ENCODE measurements at places on chromosomes 12 and 14.

GRCh38 chr12:27474344-27474743 lies 27.8 kb downstream of the SMCO2 start:
- no peak for DNase-seq

GRCh38 chr14:45133683-45134050 lies 614 bp downstream of the FKBP3 start:
- DNase-seq: no peak

DNA sequence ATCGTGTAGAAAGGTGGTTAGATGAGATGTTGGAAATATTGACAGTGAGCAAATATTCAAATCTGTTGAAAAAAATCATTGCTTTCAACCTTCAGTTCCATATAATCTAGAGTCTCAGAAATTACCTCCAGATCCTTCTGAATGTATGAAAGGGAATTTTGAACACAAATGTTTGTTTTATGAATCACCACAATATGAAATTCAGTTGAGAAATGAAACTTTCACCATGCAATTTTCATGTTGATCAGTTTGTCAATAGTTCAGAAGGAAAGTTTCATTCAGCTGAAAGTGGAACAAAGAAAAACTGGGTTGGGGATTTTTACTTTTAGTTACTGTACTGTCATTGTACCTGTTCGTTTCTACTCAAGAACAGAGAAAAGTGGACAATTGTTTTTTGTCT lies 953.6 kb downstream of the SLC6A15 start:
- no peak for DNase-seq

- no peak for DNase-seq
Observed at GRCh38 chr12:45907955-45908354, 82.4 kb downstream of the SCAF11 start.

- DNase-seq: no peak
Observed at GRCh38 chr12:49476091-49476490, 62.7 kb upstream of the KCNH3 start.

GRCh38 chr14:99777951-99778350 lies 15.3 kb upstream of the EML1 start:
- no peak for DNase-seq

DNA sequence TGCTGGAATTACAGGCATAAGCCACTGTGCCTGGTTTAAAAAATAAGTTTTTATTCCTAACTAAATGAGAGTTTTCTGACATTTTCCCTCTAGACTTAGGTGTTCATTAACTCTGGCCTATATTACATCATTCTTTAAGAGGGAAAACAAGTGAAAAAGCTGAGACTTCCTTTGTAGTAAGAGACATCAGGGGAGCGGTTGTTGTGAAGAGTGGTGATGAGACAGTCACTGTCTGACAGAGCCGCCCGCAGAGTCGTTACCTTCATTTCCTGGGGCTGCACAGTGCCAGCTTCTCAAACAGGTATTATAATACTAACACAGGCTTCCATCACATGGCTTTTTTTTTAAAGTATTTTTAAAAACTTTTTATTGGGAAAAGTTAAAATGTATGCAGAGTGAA lies 19.7 kb upstream of the TDRD9 start:
- DNase-seq: no peak

DNA sequence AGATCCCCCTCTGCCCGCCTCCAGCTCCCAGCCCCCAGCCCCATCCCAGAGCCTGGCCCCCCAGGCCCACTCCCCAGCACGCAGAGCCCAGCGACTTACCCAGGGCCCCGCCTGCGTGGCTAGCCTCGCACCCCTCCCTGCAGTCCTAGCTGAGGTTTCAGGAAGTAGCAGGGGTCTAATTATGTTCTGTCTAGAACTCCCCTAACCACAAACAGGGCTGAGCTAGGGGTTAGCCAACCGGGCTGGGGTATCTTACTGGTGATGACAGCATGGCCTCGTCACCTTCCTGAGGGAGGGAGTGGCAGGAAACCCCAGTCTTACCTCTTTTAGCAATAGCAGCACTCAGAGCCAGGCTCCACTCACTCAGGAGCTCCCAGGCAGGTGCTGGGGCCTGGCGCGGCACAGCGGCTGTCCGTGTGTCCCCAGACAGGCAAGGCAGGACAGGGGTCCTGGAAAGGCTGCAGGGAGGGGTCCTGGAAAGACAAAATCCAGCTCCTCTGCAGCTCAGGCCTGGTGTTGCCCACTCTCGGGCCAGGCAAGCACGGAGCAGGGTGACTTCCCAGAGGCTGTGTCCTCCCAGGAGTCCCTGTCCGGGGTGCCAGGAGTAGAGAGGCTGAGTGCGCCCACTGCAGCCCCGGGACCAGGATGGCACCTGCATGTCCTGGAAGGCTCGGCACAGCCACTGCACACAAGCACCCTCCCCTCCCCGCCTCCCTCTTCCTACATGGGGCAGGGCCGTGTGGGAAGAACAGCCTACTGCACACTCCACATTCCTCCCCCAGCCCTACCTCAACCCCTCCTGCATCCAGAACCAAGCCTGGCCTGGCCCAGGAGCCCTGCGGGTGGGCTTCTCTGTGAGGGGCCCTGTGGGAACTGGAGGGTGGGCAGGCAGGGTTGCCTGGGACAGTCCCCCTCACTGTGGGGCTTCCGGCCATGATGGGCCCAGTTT lies at the start of gene GPR132:
GPR132 (minus strand) TSS at position 151 of the 949 bp plus-strand sequence. CDS start 10,010 bp downstream, outside the sequence.
- DNase-seq: peak; percentile 82

DNA sequence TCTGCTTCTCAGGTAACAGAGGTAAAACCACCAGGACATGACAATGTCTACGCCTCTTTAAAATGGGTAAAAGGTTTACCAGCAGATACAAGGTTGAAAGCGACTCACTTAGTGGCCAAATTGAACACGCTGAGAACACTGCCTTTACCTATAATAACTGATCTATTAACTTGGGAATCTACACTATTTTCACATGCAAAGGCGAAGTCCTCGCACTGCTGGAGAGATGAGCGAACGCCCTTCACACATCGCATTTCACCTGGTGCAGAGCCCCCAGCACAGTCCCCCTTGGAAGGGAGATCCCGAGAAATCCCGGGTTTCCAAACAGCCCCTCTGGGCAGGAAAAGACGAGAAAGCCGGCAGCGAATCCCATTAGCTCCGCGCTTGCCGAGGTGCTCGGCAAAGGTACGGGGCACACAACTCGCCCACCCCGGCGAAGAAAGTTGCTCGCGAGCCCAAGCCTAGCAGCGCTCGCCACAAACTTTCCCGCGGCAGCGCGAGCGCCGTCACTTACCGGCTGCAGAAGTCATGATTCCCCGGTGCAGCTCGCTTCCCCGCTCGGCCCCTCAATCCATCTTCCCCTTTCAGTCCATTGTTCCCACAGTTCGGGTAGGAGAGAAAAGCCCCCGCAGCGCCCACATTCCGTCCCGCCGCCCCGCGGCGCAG lies 423 bp downstream of the FGD6 start:
- DNase-seq: no peak

GRCh38 chr12:45292486-45293195 lies 76.7 kb downstream of the ANO6 start:
- no peak for DNase-seq

DNA sequence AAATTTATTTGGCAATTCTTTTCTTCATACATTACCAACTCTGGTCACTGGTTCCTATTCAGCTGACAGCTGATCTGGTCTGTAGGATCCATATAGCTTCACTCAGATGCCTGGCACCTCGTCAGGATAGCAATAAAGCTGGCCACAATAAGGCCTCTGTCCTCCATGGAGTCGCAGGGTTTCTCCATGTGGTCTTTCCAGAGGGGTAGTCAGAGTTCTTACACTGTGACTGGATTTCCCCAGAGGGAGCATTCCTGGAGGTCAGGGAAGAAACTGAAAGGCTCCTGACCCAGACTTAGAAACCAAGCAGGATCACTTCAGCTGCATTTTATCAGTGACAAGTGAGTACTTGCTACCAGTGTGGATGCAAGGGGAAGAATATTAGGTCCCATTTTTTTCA lies 34.9 kb upstream of the SIX1 start:
- DNase-seq: no peak

GRCh38 chr14:45526715-45527549 lies 273.9 kb upstream of the MIS18BP1 start:
- no peak for DNase-seq

- no peak for DNase-seq
Observed at GRCh38 chr12:130104571-130105106, 57.6 kb upstream of the FZD10 start.

DNA sequence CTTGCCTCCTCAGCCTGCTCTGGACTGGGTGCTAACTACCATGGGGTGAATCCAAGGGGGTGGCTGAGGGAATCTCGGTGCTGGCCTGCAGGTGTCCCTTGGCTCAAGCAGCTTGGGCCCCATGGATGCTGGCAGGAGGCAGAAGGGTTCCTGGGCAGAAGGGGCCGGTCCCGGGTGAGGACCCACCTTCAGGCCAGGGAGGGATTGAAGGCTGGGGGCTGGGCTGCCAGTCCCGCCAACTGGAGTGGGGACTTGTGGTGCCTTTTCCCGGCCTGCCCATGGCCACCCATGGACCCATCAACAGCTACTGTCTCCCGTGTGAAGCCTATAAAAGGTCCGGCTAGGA lies 550.1 kb downstream of the SLC6A15 start:
- DNase-seq: no peak

DNA sequence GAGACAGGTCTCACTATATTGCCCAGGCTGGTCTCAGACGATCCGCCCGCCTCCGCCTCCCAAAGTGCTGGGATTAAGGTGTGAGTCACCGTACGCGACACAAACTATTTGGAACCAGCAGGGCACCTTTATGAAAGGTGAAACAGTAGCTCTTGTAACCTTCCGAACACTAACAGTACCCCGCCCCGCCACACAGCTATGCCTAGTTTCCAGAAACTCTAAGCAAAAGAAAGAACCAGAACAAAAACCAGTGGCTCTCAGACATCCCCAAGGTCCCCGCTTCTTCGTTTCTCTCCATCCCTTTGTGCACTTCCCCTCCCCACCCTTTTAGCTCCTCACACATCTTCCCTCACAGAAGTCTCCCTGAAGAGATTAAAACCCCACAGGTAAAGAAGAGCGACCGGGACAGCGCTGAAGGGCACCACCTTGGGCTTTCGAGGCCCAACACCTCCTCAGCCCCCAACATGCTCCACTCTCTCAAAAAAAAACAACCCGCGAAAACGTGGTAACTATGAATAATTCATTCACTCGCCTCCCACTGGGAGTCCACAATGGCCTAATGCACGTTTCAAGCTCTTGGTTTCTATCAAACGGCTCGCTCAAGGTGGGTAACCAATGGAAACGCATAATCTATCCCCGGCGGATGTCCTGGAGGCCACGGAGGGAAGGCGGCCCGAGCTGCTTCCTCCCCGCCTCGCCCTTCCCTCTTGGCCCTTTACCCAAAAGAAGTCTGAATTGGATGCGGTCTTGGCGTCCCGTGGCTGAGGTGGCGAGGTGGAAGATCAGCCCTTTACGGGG lies 877 bp downstream of the BAG5 start:
- no peak for DNase-seq

DNA sequence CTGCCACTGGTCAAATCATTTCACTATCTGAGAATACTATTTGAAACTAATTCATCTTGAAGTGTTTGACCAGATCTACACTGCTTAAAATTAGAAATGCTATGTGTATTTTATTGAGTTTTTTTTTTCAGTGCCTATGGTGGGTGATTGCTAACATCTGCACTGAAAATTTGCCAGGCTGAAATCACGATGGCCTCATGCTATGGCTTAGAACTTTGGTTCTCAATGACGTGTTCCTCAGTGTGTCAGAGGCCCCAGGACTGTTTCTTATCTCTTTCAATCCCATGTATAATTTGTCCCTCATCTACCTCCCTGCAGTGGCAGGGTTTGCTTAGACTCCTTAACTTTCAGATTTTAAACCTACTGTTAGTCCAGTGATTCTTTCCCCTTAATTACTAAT lies 36.2 kb upstream of the NKX2-8 start:
- no peak for DNase-seq

DNA sequence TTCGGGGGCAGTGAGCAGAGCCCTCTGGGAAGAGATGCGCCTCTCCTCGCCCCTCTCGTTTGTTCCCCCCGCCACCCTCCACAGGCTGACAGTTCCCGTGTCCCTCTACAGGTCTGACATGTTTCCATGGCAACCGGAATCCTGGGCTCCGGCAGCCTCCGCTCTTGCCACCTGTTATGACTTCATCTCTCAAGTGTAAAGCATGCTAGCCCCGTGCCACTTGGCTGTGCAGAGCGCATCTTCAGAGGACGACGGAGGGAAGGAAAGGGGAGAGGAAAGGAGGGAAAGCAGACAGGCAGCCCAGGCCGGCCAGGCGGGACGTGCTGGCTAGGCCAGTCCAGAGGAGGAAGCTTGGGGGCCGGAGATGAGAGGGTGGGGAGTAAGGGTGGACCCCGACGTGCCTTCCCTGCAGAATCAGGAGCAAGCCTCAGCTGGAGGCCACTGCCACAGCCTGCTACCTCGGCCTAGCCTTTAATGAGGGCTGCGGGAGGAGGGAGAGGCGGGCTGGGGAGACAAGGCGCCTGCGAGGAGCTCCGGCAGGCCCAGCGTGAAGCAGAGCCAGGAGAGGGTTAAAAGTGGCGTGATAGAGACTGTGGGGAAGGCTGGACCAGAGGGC lies 214.3 kb downstream of the DPF3 start:
- DNase-seq: no peak

- no peak for DNase-seq
Observed at GRCh38 chr12:77599782-77600467, 230.8 kb upstream of the NAV3 start.

GRCh38 chr12:120725151-120725658 lies 421 bp upstream of the ACADS start:
- no peak for DNase-seq

- DNase-seq: no peak
Observed at GRCh38 chr12:2391740-2392331, 339.0 kb downstream of the CACNA1C start.

DNA sequence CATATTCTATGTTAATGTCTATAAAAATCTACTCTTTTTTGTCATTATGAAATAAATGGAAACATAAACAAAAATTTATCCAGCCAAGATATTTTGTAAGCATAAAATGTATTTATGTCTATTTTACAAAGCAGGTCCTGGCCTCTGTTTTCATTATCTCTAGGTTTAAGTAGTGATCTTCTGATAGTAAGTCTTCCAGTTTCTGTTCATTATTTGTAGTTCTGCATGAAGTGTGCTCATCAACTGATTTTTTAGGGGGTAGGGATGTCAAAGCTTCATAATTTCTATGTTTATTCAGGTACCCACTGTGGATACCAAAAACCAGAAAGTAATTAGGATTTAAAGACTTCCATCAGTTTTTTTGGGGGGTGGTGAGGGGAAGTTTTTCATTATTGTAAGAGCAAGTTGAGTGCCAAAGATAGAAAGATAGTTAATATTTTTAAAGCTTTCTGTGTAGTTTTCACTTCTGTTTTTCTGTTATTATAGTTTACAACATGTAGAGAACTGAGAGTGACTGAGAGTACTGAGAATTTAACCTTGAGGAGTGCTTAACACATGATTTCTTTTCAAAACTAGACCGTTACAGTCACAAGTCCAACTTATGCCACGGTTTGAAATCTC lies 30.6 kb upstream of the LMO3 start:
- no peak for DNase-seq

DNA sequence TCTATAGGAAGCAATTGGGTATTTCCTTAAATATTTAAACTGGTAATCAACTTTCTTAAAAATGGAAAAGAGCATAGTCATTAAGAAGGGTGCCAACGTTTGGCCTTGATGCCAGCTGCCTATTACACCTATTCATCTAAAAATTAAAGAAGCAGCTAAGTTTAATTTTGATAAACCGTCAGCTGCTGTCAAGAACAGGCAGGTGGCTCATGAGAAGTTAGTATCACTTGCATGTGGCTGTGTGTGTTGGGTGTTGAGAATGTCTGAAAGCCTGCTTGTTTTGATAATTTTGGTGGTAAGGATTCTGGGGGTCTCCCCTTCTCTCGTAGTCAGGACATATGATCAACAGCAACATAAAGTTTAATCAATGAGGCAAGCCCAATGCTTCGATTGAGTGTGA lies 6.5 kb downstream of the GLRX5 start:
- no peak for DNase-seq

- no peak for DNase-seq
Observed at GRCh38 chr14:88245321-88245720, 77.7 kb downstream of the KCNK10 start.

Measured in activated CD8-positive, alpha-beta memory T cell treated with anti-CD3 and anti-CD28 coated beads for 1 hour (primary cell).